ENCODE measurements at places on chromosomes 3 and 15. TPM values are rescaled to one million over a fixed set of nuclear protein-coding genes. Genes with fewer than 3 reads are reported as not detected.
A peak's percentile ranks its signal among the peaks of the same experiment; 100 is the strongest.

DNA sequence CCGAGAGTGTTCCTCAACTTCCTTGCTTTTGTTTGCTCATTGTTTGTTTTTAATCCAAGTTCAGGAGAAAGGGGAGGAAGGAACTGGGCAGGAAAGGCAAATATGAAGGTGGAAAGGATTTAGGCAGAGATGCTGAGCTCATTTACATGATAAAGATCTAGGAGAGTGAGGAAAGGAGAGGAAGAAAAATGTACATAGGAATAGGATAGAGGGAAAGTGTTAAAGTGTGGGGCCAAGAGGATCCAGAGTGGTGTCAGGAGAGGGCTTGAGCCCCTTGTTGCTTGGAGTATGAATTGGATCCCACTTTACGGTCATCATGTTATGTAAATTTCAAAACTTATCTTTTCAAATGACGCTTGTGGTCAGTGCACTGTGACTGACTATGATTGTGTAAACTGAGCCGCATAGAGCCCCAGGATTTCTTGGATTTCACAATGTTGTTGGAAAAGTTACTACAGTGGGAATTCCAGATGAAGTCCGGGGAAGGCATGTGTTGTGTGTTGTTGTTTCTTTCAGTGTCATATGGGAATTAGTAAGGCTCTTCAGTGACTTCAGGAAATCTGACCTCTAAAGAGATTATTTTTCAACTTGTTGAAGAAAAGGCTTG lies 15.0 kb upstream of the PLD1 start:
- DNase-seq, result peak; percentile 63

DNA sequence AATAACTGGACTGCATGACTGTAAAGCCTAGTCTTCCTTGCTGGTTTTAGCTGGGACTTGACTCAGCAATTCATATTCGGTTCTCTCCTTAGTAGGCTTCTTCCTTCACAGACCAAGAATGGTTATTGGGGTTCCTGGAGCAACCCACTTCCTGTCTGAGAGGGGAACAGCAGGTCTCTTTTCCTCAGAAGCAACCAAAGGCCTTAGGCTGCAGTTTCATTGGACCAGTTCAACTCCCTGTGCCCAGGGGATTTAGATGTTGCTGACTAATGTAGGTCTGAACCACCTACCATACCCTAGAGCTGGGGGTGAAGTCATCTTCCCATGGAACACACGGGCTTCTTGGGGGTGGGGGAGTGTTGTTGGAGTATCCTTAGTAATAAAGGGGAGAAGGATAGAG lies 84.0 kb upstream of the SKOR1 start:
- peak; percentile 2 for DNase-seq

DNA sequence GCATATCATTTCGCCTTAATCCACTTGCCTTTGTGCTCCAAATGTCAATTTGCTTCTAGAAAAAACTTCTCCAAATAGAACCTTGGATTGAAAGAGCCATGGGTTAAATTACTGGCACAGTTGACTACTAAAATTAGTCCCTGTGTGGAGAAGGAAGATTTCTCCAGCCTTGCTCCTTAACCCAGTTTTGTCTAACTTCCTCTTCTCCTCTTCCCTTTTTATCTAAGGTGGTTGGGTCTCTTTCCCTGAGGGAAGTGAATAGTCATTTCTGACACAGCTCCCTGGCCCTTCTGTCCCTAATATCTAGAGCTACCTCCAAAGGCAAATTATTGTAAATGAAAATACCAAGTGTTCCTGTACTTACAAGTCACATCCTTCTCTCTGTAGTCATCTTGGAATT lies 527.9 kb upstream of the TBL1XR1 start:
- DNase-seq, result no peak

The PROK2 gene
- total RNA-seq, result 1.9 TPM

The WNT5A gene
- 109 TPM for total RNA-seq

DNA sequence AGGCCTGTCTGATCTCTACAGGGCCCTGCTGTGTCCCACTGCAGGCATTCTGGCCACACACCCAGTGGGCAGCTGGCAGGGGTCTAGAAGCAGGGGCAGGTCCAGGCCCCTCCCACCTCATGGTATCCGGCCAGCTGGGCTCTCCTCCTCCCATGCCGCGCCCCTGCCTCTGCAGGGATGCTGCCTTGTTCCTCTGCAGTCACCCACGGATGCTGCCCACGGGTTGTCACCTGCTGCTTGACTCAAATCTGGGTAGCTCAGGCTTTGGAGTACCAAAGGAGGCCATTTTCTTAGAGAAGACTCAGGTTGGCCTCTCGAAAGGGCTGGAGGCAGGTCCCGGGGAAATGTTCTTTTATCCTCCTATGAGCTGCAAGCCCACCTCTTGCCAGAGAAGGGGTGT lies 25.0 kb downstream of the EFCAB12 start:
- DNase-seq, result no peak

DNA sequence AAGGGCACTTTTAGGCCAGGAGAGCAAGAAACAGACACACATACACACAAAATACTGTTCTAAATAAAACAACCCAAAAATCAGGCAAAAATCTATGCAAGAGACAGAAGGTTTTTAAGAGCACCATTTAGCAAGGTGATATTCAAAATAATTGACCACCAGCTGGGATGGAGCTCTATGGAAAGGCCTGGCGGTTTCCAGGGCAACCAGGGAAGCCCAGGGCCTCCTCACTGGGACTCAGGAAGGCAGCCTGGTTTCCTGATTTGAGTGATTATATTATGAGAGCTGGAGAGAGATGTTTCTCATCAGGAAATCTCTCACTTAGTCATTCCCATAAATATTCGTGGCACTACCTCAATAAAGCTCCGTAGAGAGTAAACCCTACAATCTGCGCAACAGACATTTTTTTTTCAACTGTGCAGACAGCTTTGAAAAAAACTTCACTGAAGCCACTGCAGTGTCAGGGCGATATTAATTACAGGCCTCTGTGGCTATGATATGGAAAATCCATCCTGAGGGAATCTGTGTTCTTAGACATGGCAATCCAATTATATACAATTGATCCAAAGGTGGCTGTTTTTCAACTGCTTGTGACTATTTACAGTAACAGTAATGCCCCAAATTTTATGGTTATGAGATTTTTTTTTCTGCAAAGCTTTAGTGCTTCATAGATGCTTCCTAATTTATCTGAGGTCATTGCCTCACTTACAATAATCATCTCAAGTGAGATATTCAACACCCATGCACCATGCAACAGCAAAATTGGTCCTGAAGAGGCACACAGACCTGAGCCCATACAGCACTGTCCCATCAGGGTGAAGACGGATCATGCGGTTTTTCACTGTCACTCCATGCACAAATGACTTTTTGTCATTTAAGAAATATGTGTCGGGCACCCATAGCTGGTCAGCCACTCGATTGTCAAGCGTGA lies 152.1 kb downstream of the GABRB3 start:
- no peak for DNase-seq
